ENCODE measurements at places on chromosomes 1 and 21. TPM values are rescaled to one million over a fixed set of nuclear protein-coding genes. Genes with fewer than 3 reads are reported as not detected.
A peak's percentile ranks its signal among the peaks of the same experiment; 100 is the strongest.

DNA sequence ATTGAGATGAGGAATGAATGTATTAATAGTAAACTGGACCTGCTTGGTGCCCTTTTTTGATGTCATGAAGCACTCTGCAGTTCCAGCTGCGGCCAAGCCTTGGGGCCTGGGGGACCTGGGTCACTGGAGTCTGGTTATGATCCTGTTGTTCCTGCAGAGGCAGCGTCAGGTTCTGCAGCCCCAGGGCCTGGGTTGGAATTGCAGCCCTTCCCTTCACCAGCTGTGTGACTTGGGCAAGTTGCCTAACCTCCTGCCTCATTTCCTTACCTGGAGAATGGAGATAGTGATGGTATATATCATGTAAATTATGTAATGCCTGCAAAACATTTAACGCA is 9.1 kb upstream of the ATP5PO start:
- DNase-seq = peak; percentile 25

DNA sequence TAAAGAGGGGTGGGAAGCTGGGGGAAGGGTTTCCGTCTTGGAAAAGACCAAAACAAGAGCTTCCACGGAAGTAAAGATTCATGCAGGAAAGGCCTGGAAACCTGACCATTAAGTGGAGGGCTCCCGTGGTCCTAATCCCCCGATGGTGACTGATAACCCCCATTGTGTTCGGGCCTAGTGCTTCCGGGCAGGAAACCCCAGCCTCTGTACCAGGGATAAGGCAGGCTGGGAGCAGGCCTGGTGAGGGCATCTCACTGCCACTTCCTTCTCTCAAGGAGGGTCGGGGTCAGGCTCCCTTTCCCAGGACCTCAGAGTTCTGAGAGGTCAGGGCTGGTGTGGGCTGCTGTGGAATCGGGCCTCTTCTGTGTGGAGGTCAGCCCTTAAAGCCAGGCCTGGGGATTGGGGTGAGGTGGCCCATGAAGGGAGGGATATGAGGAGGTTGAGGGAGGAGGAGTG is 136.9 kb downstream of the CDC7 start:
- no peak for DNase-seq

DNA sequence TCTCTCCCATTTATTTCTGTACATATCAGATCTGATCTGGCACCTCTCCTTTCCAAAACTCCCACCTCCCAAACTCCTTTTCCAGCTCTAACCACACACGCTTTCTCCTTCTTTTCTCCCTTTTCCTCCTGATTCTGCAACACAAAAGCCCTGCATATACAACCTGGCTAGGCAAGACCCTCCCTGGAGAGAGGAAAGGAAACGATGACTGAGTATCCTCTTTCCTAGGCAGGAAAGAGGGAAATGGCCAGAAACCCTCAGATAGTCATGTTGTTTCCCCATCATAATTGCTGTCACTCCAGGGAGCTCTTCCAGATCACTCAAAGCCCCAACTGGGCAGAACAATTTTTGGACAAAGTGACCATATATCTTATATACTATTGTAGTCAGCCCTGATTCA is 32.3 kb upstream of the PRELP start:
- DNase-seq = no peak

Gene HOOK1
- polyA plus RNA-seq = 38.9 TPM

Gene CD244
- polyA plus RNA-seq = 1.6 TPM

Gene REN
- polyA plus RNA-seq = not detected

Gene LCE6A
- not detected for polyA plus RNA-seq
